Neural crest cell (in vitro differentiated cells): ENCODE measurements at places on chromosomes 13 and 19.

GRCh38 chr13:53326716-53327115 lies 298.1 kb downstream of the OLFM4 start:
- no peak overlapping the region for H3K4me3 ChIP-seq
- H3K27me3 ChIP-seq: peaks cover 6% of the 10 kb centered on the region
- no peak for DNase-seq
- H3K27ac ChIP-seq: no peak overlapping the region

- peaks cover 3% of the 10 kb centered on the region for H3K36me3 ChIP-seq
- DNase-seq: peak; percentile 67
- H3K4me3 ChIP-seq: no peak overlapping the region
These were observed 903.1 kb downstream of the SLITRK6 start for GRCh38 chr13:84896128-84896527.

- no peak overlapping the region for H3K27ac ChIP-seq
- H3K4me3 ChIP-seq: no peak overlapping the region
These were observed 26.4 kb downstream of the C13orf46 start for GRCh38 chr13:113947311-113948033.

- H3K36me3 ChIP-seq: peaks cover 11% of the 10 kb centered on the region
- H3K4me3 ChIP-seq: no peak overlapping the region
- H3K27me3 ChIP-seq: no peaks in the 10 kb centered on the region
- H3K27ac ChIP-seq: peak overlapping the region; percentile 52
- DNase-seq: no peak
- peaks cover 19% of the 10 kb centered on the region for H3K4me1 ChIP-seq
These were observed 431.2 kb downstream of the KCTD12 start for GRCh38 chr13:76454991-76455390.

GRCh38 chr13:25423831-25424230 lies 52.1 kb downstream of the ATP8A2 start:
- DNase-seq: no peak
- H3K27me3 ChIP-seq: peaks cover 12% of the 10 kb centered on the region
- H3K36me3 ChIP-seq: peaks cover 4% of the 10 kb centered on the region
- H3K27ac ChIP-seq: no peak overlapping the region
